NCI-H2081 (cell line): ENCODE measurements at places on chromosomes 11 and 22.
A peak's percentile ranks its signal among the peaks of the same experiment; 100 is the strongest.

DNA sequence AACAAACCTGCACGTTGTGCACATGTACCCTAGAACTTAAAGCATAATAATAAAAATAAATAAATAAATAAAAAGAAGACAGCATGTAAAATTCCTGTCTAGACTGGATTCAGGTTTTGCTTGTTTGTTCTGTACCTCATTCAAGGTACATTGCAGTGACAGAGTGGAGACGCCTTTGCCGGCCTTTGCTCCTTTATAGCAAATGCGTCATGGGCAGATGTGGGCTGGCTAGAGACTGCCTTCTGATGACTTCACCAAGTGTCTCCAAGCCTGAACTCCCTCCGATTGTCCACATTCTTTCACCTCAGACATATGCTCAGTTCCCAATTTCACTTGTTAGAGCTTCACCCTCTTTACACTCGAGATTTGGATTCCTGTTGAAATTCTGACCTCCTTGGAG, 147.8 kb upstream of the ARHGAP20 start:
- no peak for DNase-seq

- DNase-seq: no peak
Measured at GRCh38 chr22:49705216-49705971, 122.3 kb downstream of the BRD1 start.

- no peak for DNase-seq
Measured at GRCh38 chr22:50076646-50077535, 8.3 kb downstream of the MLC1 start.

DNA sequence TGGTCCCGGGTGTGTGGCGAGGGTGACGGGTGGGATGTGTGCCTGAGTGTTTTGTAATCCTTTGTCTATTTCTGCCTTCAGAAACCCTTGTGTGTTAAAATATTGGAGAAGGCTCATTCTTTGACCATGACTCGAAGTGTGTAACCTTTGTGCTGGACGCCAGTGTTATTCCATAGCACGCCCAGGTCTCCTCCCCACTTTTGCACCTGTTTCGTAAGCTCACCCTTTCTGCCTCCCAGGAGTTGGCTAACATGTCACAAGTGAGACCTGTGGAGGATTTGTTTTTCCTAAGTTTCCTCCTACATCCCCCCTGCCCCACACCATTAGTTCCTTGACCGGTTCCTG, 382 bp downstream of the C11orf54 start:
- peak; percentile 43 for DNase-seq

GRCh38 chr11:10432971-10433370, 22.1 kb upstream of the AMPD3 start:
- no peak for DNase-seq

DNA sequence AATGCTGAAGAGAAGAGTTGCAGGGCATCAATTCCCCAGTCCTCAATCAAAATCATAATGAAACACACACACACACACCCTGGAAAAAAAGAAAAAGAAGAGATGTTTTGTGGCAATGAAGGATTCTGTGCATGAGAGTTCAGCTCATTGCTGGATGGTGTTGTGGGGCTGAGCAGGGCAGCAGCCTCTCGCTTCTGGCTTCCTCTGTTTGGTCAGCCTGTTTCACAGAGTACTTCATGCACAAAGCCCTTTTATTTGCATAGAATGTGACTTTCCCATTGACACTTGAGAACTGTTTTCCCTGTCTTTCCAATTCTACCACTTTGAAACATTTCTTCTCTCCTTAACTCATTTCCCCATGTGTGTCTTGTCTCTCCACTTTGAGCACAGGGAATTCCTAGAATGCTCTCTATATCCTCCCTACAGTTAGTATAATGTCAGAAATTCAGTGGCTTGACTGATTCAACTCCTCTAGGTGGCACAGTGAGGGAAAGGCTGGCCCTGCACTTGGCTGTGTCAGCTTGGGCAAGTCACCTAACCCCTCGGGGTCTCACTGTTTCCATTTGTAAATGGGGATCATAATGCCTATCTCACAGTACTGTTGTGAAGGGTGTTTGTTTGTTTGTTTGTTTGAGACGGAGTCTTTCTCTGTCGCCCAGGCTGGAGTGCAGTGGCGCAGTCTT, 25.4 kb upstream of the BSX start:
- DNase-seq: no peak

DNA sequence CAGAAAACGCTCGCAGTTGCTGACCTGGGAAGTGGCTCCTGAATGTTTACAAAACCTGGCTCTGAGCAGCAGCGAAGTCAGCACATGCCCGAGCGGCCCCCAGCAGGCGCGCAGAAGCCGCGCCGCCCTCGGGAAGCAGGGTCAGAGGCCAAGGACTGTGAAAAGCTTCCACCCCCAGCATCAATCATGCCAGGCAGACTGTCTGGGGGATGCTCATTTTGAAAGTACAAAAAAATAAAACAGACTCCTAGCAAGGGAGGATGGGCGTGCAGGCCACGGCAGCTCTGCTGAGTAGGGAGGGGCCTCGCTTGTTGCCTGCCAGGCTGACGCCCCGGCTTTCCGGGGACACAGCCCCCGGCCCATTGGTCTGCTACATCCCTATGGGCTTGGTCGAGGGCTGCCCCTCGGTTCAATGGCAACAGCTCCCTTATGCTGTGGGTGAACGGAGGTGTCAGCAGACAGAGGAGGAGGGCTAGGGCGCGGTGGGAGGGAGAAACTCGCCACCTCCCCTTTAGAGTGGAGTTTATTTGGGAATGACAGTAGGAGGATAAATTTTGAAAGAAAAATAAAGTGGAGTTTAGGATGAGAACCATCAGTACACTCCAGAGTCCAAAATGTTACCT, 37.7 kb upstream of the GNB1L start:
- DNase-seq: no peak

- DNase-seq: no peak
Measured at GRCh38 chr22:24393012-24393559, 34.3 kb upstream of the ADORA2A start.

DNA sequence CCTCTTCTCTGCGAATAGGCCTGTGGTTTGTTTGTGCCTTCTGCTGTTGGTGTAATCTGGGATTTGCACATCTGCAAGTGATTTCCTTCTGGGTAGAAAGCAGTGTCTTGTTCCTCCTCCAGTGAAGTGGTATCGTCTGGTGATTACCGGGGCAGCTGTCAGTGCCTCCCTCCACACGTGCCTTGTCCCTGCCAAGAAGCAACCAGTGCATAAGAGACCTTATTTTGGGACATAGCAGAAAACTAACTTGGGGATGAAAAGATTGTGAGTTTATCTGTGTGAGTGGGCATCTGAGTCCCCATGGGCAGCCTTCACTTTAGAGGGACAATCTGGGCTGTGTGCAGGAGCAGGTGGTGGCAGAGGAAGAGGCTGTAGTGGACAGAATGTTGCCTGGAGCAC, 71.5 kb upstream of the SORL1-AS1 start:
- no peak for DNase-seq

DNA sequence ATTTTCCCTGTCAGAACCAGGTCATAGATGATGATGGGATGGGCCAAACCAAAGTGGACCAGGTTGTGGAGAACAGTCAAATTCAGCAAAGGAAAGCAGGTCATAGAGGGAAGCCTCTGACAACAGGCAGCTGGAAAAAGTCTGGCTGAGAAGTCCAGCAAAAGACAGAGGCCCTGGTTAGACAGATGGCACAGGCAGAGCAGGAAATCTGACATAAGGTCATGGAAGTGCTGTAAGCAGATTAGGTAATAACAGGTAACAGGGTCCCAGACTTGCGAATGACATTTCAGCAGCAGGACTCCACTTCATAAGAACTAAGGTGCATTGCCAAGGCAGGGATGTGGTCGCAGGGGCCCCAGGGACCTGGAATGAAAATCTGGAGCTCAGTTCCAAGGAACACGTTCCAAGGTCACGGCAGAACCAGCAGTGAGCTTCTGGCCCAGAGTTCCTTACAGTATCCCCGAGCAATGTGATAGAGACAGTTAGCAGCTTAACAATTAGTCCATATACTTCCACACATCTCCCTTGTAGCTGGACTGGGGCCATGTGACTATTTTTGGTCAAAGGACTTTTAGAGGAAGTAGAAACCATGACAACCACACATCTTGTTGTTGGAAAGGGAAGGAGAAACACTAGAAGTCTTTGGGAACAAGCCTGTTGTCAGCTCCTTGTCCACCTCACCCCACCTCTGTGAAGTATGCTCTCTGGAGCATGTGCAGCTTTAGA, 75.4 kb downstream of the ME3 start:
- DNase-seq: no peak

DNA sequence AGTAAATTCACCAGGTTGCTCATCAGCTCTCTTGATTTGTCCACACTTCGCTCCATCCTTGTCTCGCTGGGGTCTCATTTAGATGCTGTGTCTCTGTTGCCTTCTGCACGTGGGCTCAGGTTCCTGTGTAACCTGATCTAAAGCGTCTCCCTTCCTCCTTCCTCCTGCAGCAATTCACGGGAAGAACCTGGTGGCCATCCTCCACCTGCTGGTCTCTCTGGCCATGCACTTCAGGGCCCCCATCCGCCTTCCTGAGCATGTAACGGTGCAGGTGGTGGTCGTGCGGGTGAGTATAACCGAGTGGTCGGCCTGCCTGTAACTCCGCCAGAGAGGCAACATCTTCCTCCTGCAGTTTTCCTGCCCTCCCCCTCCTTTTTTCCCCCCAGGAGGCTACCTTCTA, 48.0 kb upstream of the PARVG start:
- DNase-seq: no peak

DNA sequence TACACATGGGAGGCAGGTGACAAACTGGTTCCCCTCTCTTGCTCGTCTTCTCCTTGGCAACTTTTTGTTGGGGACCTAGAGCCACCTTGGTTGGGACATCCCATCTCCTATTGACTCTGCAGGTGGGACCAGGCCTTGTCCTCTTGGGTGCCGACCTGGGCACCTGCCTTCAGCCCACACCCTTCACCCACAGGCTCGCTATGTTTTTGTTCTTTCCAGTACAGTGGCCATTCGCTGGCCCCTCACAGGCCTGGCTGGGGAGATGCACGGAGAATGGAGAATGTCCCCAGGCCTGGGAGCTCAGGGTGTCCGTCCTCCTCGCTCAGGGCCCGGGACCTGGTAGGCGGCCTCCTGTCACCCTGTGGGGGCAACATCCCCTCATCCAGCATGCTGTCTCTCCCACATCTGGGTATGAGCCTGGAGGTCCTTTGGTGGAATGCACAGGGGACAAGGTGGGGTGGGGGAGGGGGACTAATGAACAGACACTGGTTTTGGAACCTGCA, 14.9 kb upstream of the OMP start:
- no peak for DNase-seq

GRCh38 chr22:17641269-17641668, 2.7 kb downstream of the BCL2L13 start:
- no peak for DNase-seq

DNA sequence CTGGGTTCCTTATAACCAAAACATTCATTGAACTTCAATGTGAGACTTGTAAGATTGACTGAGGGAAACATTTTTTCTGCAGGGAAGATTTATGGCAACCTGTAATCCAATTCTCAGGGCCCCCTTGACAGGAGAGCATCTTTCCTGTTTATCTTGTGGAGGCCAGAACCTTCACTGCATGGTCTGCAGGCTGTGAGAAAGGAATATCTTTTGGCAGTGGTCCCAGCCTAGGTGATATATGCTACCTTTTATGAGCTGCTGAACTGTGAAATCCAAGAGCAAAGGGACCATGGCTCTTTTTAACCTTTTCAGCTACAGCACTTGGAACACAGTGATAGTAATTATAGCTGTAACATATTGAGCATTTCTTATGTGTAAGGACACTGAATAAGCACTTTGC, 590.2 kb upstream of the B3GAT1 start:
- DNase-seq: no peak

- no peak for DNase-seq
Measured at GRCh38 chr11:279966-280705, 1.9 kb downstream of the NLRP6 start.

- no peak for DNase-seq
Measured at GRCh38 chr22:42957544-42957943, 57.4 kb downstream of the PACSIN2 start.

DNA sequence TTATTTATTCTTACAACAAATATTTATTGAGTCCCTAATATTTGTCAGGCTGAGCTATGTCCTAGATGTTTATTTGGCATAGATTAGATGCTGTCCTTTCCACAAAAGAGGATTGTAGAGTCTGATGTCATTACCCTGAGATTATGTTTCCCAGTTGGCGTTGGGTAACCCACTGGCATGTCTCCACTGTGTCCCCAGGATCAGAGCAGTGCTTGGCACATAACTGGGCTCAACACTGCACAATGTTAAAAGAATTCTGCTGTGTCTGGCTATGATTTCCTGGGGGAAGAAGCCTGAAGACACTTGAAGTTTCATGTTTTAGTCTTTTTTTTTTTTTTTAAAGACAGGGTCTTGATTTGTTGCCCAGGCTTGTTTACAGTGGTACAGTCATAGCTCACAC, 4.0 kb downstream of the RCN1 start:
- DNase-seq: no peak

DNA sequence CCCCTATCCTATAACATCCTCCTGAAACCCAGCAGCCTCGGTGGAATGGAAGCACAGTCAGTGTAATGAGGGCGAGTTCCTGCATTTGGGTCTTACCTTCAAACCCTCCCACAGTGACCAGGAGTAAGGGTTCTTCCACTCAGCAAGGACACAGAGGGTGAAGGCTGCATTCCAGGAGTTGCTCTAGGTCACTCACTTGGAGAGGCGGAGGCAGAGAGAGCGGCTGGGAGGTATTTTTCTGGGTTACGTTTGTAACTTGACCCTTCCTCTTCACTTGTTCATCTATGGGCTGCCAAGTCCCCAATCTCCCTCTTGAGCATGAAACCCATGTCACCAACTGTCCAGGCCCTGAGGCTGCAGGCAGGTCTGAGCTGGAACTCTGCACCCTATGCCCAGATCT, 36.8 kb upstream of the SHISAL1 start:
- no peak for DNase-seq

DNA sequence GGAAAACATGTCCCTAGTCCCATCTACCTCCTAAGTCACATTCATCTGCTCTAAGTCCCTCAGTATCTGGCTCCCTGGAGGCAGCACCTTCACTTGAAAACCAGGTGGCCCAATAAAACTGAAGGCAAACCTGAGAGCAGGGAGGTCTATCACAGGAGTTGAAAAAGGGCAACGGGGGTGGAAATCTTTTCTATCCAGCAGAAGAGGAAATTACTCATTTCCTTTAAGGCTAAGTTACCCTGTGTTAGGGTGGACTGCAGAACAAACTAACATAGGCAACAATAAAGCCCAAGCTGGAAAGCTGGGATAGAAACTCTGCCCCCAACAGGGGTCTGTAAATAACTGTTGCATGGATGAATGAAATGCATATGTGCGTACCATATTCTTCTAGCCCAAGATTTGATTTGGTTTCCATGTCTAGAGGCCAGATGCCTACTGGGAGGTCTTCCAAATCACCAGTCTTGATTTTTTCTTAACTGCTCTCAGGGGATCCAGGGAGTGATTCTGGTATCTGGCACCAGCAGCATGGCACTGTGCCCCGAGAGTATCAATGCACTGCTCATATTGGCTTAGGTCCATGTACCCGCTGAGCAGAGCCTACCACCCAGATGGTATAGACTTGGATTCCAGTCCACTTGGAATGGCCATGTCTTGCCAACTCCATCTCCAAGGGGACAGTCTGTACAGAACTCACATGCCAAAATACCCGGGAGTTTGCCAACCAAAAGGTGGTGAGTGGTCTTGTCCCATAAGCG, 350.0 kb upstream of the NCAM1 start:
- DNase-seq: peak; percentile 46

GRCh38 chr11:12198251-12199222, 88.1 kb downstream of the MICAL2 start:
- DNase-seq: no peak
